ENCODE measurements at places on chromosomes 6 and 20. TPM values are rescaled to one million over a fixed set of nuclear protein-coding genes. Genes with fewer than 3 reads are reported as not detected.

DNA sequence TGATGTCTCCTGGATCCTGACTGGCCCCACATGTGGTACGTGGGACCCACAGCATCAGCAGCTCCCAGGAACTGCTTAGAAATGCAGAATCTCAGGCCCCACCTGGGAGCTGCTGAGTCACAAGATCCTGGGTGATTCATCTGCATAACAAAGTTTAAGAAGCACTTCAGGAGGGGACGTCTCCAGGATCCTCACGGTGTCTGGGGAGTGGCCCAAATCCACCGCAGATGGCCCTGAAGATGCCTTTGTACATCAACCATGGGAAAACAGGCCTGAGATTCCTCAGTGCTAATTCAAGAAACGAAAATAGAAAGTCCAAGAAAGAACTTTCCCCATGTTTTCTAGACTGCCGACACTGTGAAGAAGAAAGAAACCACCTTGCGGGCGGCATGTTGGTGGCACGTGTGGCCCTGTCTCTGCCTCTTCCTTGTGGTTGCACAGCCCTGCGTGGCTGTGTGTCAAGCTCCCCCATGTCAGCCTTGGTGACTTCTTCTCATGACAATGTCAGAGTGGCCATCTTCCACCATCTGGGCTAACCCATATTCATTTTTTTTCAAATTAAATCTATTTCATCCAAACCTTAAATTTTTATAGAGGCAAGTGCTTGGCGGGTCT lies 26.1 kb downstream of the RRBP1 start:
- DNase-seq = no peak

The DNPH1 gene
- polyA plus RNA-seq = 152 TPM

DNA sequence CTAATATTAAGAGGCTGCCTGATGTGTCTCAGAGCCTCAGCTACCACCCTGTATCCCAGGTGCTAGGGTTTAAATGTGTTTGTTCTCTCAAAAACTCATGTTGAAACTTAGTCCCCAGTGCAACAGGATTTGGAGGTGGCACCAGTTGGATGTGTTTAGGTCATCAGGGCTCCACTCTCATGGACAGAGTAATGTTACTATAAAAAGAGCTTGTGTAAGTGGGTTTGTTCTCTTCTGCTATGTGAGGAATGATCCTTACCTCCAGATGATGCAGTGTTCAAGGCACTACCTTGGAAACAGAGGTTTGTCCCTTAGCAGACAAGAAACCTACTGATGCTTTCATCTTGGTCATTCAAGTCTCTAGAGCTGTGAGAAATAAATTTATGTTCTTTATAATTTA lies 164.9 kb upstream of the EPHA7 start:
- DNase-seq = no peak

The TRIM10 gene
- polyA plus RNA-seq = 6.6 TPM
